ENCODE measurements at places on chromosomes 5 and 9.

- no peak for DNase-seq
Observed at GRCh38 chr9:5085993-5086392, 99.4 kb downstream of the INSL6 start.

DNA sequence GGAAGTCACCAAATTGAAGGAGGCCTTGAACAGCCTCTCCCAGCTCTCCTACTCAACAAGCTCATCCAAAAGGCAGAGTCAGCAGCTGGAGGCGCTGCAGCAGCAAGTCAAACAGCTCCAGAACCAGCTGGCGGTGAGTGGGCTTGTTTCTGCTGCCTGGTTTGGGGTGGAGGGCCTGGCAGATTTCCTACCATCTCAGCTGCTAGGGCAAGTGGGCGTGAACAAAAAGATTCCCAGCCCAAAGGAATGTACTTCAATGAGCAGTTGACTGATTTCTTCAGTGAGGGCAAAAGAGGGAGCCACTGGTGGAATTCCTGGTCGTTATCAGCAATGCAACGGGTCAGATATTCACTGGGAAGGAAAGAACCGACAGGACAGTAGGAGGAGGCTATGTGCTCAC lies 12.6 kb upstream of the TTC23L start:
- no peak for DNase-seq

GRCh38 chr5:528629-529511 lies 4.6 kb upstream of the SLC9A3 start:
- no peak for DNase-seq

DNA sequence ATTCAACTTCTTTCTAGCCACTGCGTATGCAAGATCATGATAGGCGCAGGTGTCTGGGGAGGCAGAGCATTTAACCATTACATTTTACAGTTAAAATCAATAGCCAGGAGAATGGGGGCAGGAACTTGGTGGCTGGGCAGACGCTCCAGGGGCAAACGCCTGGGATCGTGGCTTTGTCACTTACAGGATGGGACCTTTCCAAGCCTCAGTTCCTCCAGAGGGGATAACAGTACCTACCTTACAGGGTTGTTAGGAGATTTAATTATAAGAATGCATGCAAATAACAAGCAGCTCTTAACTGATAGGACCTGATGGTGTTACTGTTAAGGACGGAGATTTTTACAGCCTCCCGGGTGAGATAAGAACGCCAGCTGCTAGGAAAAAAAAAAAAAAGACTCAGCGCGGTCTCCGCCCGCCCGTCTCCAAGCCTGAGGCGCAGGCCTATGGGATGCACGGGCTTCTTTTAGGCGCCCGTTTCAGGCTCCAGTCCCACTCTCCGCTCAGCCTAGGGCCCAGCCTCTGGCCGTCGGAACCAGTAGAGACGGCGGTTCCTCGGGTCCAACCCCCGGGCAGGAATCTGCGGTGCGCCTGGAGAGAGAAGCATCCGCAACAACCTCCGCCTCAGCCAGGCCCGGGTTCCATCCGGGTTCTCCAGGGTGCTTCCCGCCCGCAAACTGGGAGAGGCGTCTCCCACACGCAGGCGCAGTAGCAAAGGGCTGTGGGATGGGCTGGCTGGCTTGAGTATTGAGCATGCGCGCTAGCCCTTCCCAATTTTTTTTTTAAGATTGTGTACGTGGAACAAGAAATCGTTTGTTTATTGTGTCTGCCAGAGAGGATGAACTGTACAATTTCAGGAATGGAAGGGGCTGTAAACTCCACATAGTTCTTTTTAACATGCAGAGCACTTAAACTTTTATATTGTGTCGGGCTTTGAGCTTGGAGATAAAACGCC lies at the start of gene FAM200C:
FAM200C (minus strand) TSS at position 653 of the 952 bp plus-strand sequence. CDS start 4,564 bp downstream, outside the sequence.
- peak; percentile 90 for DNase-seq

DNA sequence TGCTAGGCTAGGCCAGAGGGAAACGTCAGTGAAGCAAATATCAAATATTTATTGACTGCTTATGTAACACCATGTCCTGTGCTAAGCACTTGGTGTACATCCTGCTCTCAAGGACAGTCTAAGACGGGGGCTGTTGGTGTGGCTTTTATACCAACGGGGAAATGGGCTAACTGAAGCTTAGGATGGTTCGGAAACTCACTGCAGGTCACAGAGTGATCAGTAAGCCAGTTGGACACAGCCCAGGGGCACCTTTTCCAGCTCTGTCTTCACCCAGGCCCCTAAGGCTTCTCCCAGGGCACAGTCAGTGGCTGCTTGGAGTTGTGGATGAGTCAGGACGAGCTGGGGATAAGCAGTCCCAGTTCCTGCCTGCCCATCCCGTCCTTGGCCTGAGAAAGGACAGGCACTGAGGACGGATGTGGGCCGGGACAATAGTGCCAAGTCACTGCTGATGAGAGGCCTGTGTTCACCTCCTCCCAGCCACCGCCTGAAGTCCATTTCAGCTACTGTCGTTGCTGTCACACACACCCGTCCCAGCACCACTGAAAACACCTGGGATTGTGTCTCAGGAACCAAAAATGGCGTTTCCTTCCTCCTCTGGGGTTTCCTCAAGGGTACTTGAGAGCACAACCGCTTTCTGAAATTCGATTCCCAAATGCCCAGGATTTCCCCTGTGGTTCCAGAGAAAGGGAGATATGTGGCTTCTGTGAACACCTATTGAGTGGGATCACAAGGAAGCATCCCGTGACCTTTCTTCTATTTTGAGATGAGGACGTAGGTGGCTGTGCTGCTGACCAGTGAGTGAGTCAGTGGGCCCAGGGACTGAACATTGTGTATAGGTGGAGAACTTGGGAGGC lies 17.5 kb upstream of the SPRY4 start:
- no peak for DNase-seq

DNA sequence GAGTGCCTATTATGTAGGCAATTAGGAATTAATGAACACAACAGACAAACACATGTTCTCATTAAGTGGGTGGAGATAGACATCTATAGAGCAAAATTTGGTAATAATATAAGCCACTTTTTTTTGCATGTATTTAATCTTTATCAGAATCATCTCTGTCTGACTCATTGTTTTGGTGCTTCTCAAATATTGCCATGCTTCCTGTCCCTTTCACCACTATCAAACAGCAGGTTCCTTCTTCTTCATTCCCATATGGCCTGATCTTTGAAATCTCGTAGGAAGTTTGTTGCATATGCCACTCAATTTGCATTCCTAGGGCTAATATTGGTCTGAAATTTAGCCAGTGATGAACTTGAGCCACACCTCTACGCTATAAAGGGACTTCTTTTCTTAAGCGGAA lies 128.9 kb upstream of the SPEF2 start:
- no peak for DNase-seq

DNA sequence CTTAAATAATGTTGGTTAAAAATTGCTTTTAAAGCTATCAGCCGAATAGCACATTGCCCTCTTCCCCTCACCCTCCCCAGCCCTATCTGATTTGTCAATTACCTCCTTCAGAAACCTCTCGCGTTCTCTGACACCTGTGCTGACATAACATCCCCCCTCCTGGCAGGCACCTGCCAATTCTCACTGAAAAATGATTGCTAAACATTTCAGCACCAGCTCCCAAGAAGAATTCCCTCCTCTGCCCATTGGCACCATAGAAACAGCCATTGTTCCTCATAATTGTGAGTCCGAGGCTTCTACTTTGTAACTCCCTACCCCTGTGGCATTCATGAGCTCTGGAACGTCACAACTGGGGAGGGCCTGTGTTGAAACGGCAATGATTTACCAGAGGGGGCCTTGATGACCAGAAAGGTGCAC lies 20.2 kb downstream of the CDH6 start:
- no peak for DNase-seq

- no peak for DNase-seq
Observed at GRCh38 chr5:36373527-36374086, 71.9 kb upstream of the RANBP3L start.

- DNase-seq: no peak
Observed at GRCh38 chr9:93132946-93133680, 938 bp downstream of the NINJ1 start.

DNA sequence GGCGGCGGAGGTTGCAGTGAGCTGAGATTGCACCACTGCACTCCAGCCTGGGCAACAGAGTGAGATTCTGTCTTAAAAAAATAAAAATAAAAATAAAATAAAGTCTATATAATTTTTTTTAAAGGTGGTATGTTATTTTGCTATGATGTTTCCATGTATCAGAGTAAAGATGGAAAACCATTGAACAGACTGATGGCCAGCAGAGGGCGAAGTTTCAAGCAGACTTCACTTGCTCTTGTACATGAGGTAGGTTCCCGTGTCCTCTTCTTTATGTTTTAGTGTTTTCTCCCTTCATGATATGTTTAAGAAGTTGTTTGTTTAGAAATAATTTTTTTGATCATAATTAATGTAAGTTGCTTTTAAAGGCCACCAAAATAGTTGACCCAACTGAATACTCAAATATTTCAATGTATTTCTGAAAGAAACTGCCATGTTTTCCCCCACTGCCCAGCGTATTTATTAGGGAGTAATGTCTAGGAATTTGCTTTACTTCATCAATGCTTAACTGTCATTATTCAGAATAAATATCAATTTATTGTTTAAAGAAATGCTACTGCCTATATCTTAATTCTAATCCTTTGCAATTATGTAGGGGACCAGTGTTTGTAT lies 146.4 kb downstream of the HACD4 start:
- DNase-seq: peak; percentile 51

- no peak for DNase-seq
Observed at GRCh38 chr9:113886466-113886865, 10.4 kb downstream of the ZNF618 start.

- DNase-seq: no peak
Observed at GRCh38 chr5:138946241-138946623, 71.1 kb upstream of the LRRTM2 start.

DNA sequence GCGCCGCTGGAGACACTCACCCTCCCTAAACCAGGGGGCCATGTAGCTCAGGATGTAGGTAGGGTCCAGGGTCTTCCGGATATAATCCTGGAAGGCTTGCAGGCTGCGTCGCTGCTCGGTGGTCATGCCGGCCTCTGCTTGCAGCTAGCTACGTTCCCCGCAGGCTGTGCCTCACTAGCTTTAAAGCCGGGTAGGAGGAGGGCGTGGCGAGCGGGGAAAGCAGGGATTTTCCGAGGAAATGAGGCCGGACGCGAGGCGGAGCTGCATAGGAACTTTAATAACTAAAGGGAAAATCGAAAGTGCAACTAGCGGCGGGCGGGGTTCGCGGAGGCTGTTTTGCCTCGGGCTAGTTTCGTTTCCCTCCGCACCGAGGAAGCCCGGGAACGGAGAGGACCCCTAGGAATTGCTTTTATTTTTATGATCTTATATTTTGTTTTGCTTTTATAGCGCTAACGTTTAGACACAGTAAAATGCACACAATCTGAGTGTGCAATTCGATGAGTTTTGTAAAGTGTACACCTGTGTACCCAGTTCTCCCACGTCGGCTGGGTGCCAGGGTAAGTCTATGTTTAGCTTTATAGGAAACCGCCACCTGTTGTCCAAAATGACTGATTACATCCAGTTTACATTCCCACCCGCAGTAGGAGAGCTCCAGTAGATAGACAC lies at the start of gene RIGI:
RIGI (minus strand) TSS at position 156 of the 666 bp plus-strand sequence; CDS start at position 126, 30 bp downstream.
- peak; percentile 57 for DNase-seq

DNA sequence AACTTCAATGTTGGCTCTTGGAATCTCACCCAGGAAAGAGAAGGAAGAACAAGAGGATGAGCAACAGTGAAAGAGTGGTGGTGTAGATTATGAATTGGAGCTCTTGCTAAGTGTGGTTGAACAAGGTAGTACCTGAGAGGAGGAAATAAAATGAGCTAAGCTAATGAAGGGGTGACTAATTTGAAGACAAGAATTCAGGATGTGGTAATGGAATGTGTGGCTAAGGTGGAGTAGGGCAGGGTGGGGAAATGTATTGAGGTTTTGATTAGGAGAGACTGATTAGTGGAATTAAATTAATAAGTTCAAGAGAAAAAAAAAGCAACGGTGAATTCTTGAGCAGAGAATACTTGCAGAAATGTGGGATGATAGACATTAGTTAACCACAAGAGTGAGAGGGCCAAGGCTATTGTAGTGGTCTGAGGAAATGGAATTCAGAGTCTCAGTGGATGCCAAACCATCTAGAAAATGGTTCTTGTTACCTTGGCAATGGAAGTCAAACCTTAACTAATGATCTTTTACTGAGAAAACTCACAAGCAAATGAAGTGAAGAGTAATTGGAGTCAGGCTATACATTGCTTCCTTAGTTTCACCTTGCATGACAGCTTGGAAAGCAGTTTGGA lies 648.3 kb upstream of the ZNF608 start:
- no peak for DNase-seq

DNA sequence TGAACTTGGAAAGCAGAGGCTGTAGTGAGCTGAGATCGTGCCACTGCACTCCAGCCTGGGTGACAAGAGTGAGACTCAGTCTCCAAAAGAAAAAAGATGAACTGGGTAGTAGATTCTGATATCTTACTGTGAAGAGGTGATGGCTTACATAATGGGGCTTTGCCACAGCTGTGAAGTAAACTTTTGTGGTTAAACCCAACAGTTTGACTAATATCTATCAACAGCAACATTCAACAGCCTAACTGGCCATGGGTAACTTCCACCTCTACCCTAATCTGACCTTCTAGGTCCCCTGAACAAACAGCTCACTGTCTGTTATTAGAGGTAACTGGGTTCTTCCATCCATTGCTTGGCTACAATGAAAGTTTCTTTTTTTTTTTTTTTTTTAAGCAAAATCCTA lies 52.1 kb downstream of the TLE1 start:
- DNase-seq: no peak

Measured in activated naive CD4-positive, alpha-beta T cell treated with anti-CD3 and anti-CD28 coated beads, Interleukin-2, amount 50 U/mL, for 72 hours (primary cell).